ENCODE measurements at places on chromosomes 3 and 15. TPM values are rescaled to one million over a fixed set of nuclear protein-coding genes. Genes with fewer than 3 reads are reported as not detected.

GRCh38 chr15:31302778-31303725 is 23.6 kb upstream of the KLF13 start:
- no peak for DNase-seq

DNA sequence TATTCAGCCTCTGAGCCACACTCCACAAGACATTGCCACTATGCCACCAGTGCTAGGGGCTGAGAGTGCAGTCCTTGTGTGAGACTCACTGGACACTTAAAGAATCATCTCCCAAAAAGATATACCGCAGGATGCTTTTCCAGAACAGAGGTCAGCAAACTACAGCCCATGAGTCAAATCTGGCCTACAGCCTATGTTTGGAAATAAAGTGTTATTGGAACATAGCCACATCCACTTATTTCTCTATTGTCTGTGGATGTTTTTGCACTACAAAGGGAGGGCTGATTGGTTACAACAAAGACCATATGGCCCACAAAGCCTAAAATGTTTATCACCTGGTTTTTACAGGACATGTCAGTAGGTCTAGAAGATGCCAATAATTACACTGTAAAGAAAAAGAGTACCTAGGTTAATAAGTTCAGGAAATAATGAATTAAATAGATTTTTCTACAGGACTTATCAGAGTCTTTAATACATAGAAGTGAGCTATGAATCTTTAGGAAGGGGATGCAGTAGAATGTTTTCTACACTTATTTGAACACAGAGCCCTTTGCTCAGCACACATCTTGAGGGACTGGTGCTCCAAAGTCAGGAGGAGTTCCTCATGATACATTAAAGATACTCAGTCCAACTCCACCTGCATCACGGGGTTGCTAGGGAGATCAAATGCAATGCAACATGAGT is 26.3 kb downstream of the SRGAP3 start:
- no peak for DNase-seq

DNA sequence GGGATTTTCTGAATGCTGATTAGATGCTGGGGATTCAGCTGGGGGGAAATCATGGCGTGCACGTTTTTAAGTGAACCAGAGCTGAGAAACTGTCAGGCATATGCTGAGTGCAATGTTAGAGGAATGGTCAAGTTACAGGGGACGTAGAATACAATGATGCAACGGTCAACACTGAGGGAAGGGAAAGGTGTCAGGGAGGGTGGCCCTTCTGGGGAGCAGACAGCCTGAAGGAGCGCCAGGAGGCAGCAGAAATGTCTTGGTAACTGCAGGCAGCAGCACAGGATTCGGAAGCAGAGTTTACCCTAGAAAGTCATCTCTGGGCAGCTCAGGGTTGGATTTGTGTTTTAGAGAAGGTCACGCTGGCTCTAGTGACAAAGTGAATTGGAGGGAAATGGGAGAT is 47.6 kb upstream of the RGMA start:
- DNase-seq: no peak

- DNase-seq: no peak
Measured at GRCh38 chr3:31945738-31946052, 35.4 kb downstream of the OSBPL10 start.

The PCOLCE2 gene
- 136 TPM for total RNA-seq

The VEPH1 gene
- total RNA-seq: 2.7 TPM

- DNase-seq: no peak
Measured at GRCh38 chr3:166582236-166582635, 745.0 kb upstream of the BCHE start.

Measured in vagina (tissue), 2 donors.